T follicular helper cell (primary cell): ENCODE measurements at places on chromosomes 7 and 10.
A peak's percentile ranks its signal among the peaks of the same experiment; 100 is the strongest.

- DNase-seq, result no peak
Observed at GRCh38 chr7:2999078-2999500, 44.6 kb downstream of the CARD11 start.

DNA sequence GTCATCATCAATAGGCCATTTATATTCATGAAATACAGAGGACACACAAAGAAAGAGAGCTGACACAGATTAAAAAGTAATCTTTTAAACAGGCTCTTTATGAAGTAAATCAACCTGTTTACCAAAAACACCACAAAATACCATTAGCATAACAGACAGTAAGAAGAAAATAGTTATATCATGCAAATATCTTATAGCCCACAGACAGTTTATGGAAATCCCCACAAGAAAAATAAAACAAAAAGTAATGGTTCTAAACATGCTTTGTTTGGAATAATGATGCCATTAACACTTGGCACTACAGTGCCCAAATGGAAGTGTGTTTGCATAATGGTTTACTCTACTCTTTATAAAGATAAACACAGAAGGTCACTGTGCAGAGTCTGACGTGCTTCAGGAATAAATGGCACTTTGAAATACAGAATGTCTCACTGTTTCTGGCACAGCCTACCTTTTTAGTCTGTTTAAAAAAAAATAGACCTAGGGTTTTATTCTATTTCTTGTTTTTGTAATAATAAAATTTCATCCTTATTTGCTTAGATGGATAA lies 30.1 kb downstream of the SEMA3D start:
- DNase-seq, result no peak

DNA sequence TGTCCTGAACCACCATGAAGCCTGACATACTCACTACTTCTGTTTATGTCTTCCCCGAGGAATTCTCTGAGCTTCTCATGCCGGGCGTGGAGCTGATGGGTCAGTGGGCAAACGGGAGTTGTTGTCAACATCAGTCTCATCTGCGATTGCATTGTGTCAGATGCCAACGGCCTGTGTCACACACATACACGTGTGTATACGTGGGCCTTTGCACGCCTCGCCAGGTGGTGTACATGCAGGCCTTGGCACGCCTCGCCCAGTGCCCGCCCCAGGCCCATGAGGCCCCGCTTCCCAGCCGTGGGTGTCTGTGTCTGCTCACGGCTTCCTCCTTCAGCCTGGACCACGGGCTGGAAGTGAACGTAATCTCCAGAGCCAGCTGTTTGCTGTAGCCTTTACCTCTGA lies 7.5 kb upstream of the CSGALNACT2 start:
- DNase-seq, result no peak

- no peak for DNase-seq
Observed at GRCh38 chr7:35038354-35038753, 1.1 kb upstream of the DPY19L1 start.

- DNase-seq, result no peak
Observed at GRCh38 chr10:112958275-112958995, 8.4 kb downstream of the TCF7L2 start.

- no peak for DNase-seq
Observed at GRCh38 chr7:691361-692045, 35.0 kb upstream of the DNAAF5 start.

GRCh38 chr10:48211777-48212176 lies 62.7 kb downstream of the FRMPD2 start:
- no peak for DNase-seq

- DNase-seq, result peak; percentile 71
Observed at GRCh38 chr7:36784991-36785940, 61.0 kb upstream of the AOAH start.

- DNase-seq, result no peak
Observed at GRCh38 chr7:151488096-151488495, 31.6 kb downstream of the RHEB start.

DNA sequence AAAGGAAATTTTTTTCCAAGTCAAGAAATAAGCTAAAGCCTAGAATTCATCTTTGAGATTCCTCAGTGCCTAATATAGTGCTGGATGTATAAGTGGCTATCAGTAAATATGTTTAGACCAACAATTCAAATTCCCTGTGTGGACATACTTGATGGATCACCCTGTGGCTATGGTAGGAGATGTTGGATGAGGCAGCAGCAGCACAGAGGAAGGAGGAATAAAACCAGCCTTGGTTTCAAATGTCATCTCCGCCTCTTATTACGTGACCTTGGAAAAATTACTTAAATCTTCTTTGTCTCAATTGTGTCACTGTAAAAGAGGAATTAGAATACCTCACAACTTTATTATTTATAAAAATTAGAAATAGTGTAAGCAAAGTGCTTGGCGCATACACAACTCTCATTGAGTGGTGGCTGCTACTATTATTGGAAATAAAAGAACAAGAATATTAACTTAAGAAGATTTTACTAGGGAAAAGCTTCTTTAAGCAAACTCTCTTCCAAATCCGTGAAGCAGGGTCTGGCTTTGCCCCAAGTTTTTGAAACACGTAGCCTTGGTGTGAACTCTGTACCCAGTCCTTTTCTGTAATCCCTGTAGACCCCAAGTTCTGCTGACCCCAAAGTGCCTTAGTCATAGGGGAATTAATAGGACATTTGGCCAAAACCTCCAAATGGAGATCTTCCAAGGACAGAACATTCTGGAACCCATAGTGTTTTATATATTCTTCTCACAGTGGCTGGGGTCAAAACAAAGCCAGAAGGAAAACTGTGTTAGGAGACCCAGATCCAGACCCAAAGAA lies 283.8 kb downstream of the PTEN start:
- DNase-seq, result no peak

DNA sequence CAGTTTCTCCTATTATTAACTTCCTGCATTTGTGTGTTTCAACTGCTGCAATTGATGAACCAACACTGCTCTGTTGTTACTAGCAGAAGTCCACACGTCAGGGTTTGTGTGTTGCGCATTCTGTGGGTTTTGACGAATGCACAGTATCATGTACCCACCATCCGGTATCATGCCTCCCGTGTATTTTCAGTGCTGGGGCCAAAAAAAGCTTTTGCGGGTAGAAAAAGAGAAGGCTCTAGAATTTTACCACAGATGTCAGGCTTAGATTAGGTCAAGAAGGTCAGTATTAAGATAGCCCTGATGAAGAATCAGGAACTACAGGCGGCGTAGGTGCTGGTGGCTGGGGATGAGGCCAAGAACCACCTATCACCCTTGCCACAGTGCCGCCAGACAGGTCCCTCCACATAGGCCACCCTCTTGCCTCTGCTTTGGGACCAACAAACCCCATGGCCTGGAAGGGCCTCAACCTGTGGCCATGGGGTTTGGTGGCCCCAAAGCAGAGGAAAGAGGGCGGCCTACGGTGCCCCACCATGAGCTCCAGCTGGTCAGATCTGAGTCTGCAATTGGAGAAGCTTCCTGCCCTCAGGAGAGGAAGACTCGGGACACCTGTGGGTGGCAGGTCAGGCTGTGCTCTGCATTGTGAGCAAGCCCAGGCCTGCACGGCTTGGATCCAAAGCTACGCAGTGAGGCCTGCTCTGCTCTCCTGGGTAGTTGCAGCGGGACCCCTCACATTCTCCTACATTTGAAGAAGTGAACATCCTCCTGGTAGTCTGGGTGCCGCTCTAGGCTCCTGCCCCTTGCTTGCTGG lies 71.9 kb downstream of the MKI67 start:
- DNase-seq, result no peak

GRCh38 chr10:13420532-13421307 lies 72.6 kb upstream of the SEPHS1 start:
- DNase-seq, result no peak

DNA sequence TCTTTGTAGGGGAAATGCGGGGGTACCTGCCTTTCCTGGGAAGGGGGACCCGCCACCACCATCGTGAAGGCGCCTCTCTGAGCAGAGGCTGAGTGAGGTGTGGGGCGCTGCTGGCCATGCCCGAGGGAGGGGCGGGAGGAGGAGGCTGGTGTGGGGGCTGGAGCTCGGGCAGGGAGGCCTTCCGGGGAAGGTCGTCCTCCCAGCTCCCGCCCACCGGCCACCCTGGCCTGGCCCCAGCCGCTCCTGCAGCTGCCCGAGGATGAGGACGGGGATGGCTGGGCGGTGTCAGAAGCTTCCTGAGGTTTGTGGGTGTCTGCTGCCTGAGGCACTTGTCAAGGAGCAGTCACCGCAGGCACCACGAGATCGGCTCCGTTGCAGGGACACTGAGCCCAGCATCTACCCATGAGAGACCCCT lies 11.4 kb downstream of the PWWP2B start:
- DNase-seq, result no peak

DNA sequence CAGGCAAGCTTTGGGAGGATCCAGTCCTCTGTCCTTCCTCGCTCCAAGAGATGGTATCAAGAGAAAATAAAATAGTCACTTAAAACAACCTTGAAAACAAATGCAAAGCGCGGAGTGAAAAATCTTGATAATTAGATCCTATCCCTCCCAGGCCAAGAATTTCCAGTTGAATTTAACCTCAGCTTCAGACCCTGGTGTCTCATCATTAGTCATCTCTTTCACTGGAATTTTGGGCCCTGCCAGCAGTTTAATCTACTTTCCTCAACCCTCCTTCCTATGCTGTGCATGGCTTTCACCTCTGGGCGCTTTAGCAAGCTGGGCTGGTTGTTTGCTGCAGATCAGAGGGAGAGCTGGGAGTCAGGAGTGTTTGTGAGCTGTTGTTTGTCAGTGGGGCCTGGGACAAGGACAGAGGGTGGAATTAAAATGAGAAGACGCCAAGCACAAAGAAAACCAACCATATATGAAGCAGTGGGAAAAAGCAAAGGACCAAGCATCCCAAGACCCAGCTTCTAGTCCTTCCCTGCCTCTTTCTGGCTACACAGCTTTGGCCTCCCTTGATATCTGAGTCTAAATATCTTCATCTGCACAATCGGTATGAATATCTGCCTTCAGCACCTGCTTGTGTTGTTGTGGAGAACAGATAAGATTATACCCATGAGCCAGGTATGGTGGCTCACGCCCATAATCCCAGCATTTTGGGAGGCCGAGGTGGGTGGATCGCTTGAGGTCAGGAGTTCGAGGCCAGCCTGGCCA lies 13.5 kb downstream of the MYOF start:
- no peak for DNase-seq

DNA sequence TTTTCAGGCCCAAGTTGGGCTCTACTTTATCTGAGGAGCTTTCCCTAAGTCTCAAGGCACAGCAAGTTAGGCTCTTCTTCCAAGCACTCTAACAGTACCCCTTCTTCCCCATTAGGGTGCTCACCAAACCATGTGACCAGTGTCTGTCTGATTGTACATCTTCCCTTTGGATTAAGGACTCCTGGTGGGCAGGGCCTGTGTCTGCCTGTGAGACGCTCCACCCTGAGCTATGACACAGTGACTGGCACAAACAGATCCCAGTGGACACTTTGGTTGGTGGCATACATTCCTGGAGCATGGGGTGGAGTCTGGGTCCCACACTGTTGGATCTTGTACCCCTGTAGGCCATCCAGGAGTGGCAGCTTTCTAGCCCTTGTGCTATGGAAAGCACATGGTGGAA lies 23.8 kb downstream of the PLPP4 start:
- DNase-seq, result no peak

DNA sequence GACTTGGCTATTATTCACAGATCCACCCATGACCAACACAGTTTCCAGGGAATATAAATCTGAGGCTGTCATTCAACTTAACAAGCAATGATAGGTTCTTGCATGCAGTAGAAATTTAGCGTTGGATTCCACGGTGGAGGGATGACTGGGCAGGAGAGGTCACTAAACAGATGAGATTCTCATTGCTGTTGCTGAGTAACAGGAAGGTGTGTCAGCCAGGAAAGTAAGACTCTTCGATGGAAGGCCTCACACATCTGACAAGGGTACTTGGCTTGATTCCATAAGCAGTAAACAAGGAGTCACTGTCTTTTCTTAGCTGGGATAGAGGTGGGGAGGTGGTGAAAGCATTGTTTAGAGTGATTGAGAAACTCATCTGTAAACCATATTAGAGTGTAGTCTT lies 1152.0 kb downstream of the SORCS3 start:
- no peak for DNase-seq

DNA sequence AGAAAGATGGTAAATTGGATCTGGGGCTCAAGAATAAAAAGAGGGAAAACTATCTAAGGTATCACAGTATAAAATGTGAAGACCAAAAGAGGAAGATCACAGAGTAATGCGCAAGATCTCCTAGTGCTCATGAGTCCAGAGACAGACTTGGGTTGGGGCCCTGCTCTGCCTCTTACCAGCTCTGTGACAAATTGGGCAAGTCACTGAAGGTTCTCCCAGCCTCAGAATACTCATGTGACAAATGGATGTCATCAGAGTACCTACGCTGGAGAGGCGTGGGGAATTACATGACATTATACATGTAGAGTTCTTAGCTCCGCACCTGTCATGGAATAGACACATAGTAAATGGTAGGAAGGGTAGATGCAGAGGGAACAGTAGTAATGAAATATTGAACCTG lies 124.4 kb downstream of the DOCK4 start:
- DNase-seq, result no peak

DNA sequence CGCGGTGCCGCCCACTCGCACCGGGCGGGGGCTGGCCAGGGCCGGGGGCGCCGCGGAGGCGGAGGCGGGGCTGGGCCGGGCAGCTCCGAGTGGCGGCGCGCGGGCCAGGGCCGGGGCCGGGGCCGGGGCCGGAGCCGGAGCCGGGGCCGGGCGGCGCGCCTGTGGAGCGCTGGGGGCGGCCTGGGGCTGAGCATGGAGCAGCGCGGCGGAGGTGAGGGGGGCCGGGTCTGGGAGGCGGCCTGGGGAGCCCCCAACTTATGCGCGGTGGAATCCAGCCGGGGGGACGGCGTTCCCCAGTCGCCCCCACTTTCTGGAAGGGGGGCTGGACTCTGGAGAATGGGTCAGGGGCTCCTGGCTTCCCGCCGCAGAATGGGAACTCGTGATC lies at the start of gene LZTS2:
LZTS2 (plus strand) TSS at position 67 of the 385 bp plus-strand sequence. CDS start 2,731 bp downstream, outside the sequence.
- no peak for DNase-seq

- peak; percentile 71 for DNase-seq
Observed at GRCh38 chr7:8125680-8126444, 136.1 kb downstream of the ICA1 start.

- no peak for DNase-seq
Observed at GRCh38 chr10:21473135-21473534, 52.3 kb downstream of the SKIDA1 start.

GRCh38 chr7:87058744-87059524 lies 520 bp downstream of the ELAPOR2 start:
- DNase-seq, result peak; percentile 1

- no peak for DNase-seq
Observed at GRCh38 chr7:38699471-38699870, 68.3 kb upstream of the AMPH start.

DNA sequence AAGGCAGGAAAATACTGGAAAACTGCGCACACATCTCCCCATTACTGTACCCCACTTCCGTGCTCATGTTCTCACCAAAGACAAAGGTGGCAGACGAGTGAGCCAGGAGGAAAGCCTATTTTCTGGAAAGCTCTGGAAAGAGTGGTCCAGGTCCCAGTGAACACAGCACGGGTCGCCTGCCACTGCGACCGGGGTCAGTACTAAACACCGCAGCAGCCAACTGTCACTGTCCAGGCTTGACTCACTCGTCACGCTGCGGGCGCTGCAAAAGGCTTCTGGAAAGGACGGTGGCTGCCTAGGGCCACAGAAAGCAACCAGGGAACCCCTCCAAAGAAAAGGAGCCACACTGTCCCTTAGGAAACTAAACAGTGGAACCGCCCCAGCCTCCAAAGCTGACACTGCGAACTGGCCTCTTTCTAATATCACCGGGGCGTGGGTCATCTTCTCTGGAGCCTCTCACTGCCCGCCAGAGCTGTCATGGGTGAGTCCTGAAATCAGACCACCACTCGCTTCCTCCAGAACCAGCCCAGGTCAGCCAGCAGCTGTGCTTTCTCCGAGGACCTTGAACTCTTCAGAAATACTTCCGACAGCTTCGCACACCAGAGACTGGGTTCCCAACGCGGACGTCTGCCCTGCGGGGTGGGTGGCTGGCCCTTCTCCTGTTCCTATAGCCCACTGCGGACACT lies 4.0 kb downstream of the RADIL start:
- DNase-seq, result no peak

GRCh38 chr7:73669858-73670385 lies 2.3 kb downstream of the VPS37D start:
- no peak for DNase-seq
